Ascending aorta (tissue), 2 donors: ENCODE measurements at places on chromosomes 1 and 21.

DNA sequence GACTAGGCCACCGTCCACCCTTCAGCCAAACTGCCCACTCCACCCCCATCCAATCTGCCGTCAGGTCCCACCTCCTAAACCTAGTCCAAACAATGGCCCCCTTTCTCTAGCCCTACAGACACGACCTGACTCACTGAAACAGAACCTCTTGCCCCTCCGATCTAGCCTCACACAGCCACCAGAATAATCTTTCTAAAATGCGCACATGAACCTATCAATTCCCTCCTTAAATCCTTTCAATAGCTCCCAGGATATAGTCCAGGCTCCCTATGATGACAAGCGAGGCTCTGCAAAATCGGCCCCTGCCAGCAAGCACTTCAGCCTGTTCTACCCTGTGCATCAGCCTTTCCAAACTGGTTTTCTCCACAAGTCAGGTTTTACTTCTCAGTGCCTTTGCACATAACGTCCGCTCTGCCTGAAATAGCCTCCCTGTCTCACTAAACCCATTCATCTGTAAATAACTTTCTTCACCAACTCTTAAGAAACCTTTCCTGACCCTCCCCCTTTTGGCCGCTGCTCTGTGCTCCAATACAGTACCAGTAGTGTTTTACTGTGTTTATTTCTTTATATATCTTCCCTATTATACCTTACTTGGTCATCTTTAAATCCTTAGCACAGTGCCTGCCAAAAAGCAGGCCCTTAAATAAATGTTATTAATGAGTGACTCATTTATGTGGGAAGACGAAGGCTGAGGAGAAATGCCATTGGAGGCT lies 9.0 kb upstream of the CDC20 start:
- no peak for DNase-seq
- peak overlapping the region; percentile 80 for H3K27ac ChIP-seq
- no peaks in the 10 kb centered on the region for H3K36me3 ChIP-seq
- H3K4me1 ChIP-seq, result no peaks in the 10 kb centered on the region

DNA sequence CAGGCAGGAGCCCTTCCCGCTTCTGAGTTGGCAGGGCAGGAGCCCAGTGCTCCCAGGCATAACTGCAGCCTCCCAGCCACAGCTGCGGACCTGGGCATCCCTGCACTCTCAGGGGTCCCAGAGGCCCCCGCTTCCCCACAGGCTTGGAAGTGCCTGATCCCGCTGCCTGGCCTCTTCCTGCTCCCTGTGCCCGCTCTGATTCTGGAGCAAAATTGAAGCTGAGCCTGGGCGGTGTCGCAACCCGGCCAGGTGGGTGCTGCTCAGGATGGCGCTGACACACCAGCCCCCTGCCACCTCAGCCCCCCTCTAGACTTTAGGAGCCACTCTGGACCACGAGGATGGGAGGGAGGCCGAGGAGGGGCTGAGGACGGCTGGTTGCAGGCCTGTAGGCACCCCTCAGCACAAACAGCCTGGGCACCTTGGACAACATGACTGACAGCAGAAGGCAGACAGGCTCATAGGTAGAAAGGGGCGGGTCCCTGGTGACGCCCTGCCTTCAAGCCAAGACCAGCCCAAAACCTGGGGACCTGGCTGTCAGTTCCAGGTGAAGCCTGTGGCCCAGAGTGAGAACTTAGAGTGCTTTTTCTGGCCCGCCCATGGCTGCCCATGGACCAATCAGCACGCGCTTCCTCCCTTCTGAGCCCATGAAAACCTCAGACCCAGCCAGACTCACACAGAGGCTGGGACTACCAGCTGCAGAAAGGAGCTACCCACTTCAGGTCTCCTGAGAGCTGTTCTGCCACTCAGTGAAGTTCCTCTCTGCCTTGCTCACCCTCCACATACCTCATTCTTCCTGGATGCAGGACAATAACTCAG lies 7.2 kb downstream of the HLCS start:
- no peak overlapping the region for H3K27ac ChIP-seq
- peaks cover 30% of the 10 kb centered on the region for H3K36me3 ChIP-seq
- no peak for DNase-seq
- H3K4me1 ChIP-seq, result no peaks in the 10 kb centered on the region
- H3K27me3 ChIP-seq, result no peaks in the 10 kb centered on the region

GRCh38 chr21:29152916-29153315 lies 22.5 kb downstream of the MAP3K7CL start:
- no peak overlapping the region for H3K27ac ChIP-seq
- H3K27me3 ChIP-seq, result no peaks in the 10 kb centered on the region
- peaks cover 7% of the 10 kb centered on the region for H3K4me1 ChIP-seq
- no peak overlapping the region for H3K4me3 ChIP-seq

- H3K27ac ChIP-seq, result no peak overlapping the region
- no peak for DNase-seq
- H3K4me3 ChIP-seq, result no peak overlapping the region
Observed at GRCh38 chr21:29904359-29905282, 35.2 kb downstream of the GRIK1 start.

DNA sequence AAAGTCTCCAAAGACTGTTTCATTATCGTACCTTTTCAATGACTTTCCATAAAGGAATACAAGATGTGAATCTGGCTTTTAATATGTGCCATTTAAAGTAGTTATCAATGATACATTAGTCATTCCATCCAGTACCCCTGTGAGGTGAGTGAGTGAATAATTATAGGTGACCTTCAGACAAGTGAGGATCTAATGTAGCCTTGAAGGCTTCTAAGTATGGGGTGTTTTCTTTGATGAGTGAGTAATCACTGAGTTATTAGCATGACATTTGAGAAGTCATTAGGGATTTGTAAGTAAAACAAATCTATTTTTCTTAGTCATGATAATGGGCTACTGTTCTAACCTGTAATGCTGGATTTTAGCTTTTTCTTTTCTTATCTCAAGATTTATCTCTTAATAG lies 831.4 kb downstream of the ADGRL2 start:
- no peak overlapping the region for H3K27ac ChIP-seq
- no peaks in the 10 kb centered on the region for H3K36me3 ChIP-seq
- no peaks in the 10 kb centered on the region for H3K4me1 ChIP-seq
- H3K27me3 ChIP-seq, result no peaks in the 10 kb centered on the region
- H3K4me3 ChIP-seq, result no peak overlapping the region

- no peak overlapping the region for H3K4me3 ChIP-seq
- peak overlapping the region; percentile 86 for H3K27ac ChIP-seq
- no peaks in the 10 kb centered on the region for H3K27me3 ChIP-seq
- peaks cover 35% of the 10 kb centered on the region for H3K36me3 ChIP-seq
Observed at GRCh38 chr1:10155087-10155712, 55.2 kb upstream of the KIF1B start.

DNA sequence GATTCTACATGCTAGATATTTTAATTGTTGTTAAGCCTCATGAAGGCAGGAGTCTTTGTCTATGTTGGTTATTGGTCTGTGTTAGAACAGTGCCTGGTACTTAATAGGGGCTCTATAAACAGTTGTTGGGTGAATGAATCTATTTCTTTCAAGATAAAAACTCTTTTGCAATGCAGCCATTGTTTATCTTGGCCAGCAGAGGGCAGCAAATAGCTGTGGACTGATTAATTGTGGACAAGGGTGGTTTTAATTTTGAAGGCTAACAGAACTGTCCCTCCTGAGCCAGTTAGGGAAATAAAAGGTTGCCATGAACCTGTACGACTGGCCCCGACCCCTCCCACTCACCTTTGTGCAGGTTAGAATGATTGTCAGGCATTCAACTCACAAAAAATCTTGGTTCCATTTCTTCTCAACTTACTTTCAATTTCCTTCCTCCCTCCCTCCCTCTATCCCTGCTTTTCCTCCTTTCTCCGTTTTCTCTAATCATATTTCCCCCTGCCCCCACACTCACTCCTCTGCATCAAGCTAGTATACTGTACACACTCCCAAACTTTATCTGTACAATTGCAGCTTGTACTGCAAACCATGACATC lies 66.3 kb upstream of the DIRAS3 start:
- H3K27ac ChIP-seq, result no peak overlapping the region
- DNase-seq, result no peak
- H3K27me3 ChIP-seq, result no peaks in the 10 kb centered on the region
- no peaks in the 10 kb centered on the region for H3K36me3 ChIP-seq

DNA sequence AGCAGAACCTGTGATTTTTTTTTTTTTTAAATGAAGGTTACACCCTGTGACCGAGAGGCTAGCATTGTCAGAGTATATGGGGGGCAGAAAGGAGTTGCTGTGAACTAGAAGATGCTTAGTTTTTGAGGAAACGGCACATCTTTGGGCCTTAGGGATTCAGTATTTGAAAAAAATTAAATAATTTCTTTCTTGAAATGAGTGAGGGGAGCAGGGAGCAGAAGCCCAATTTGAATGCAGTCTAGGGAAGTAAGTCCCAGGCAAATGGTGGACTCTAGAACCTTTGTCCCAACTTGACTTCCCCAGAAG lies 42.9 kb downstream of the PEX14 start:
- H3K27ac ChIP-seq, result no peak overlapping the region
- no peak overlapping the region for H3K4me3 ChIP-seq
- H3K27me3 ChIP-seq, result no peaks in the 10 kb centered on the region
- no peak for DNase-seq

DNA sequence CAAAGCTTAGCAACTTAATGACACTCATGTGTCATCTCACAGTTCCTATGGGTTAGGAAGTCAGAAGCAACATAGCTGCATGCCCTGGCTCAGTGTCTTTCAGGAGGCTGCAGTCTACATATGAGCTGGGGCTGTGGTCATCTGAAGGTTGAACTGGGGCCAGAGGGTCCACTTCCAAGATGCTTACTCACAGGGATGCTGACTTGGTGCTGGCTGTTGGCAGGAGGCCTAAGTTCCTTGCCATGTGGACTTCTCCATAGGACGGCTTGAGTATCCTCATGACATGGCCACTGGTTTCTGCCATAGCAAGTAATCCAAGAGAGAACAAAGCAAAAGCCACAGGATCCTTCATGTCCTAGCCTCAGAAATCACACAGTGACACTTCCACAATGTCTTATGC lies 12.1 kb upstream of the FAM43B start:
- DNase-seq, result no peak
- no peak overlapping the region for H3K4me3 ChIP-seq
- H3K27me3 ChIP-seq, result no peaks in the 10 kb centered on the region
- no peak overlapping the region for H3K27ac ChIP-seq
- H3K4me1 ChIP-seq, result no peaks in the 10 kb centered on the region
- no peaks in the 10 kb centered on the region for H3K36me3 ChIP-seq

DNA sequence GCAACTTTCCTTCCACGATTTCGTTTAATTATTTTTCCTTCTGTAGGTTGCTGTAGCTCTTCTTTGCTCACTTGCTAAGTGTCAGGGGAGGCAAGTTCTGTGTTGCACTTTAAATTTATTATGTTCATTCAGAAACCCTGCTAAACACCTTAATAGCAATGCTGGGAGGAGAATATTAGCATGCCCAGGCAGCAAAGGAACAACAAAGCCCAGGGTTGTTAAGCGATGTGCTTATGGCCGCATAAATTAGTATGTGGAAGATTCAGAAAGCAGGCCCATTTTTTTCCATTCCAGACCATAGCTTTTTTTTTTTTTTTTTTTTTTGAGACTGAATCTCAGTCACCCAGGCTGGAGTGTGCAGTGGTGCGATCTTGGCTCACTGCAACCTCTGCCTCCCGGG lies 151.3 kb downstream of the BACH1 start:
- no peak overlapping the region for H3K4me3 ChIP-seq
- no peak overlapping the region for H3K27ac ChIP-seq
- H3K4me1 ChIP-seq, result no peaks in the 10 kb centered on the region
- H3K27me3 ChIP-seq, result no peaks in the 10 kb centered on the region

DNA sequence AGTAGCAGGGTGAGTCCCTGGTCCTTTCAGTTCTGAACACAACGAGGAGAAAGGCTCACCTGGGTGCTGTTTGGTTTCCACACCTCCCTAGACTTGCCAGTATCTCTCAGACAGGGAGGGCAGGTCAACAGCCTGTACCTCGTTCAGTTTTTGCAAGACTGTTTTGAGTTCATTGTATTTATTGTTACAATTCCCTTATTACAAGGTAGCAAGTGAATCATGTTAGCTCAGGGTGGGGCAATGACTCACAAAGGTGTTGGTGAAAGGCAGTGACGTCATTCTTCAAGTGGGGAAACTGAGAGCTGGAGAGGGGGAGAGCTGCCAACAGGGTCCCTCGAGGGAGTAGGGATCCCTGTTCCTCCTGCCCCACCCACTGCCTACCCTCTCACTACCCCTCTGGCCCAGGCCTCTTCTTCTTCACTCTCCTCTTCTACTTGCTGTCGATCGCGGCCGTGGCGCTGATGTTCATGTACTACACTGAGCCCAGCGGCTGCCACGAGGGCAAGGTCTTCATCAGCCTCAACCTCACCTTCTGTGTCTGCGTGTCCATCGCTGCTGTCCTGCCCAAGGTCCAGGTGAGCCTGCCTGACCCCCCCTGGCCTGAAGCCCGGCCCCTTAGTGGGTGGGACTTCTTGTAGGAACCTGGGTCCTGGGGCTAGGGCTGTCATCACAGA lies 13.4 kb downstream of the SERINC2 start:
- H3K4me1 ChIP-seq, result no peaks in the 10 kb centered on the region
- no peak overlapping the region for H3K27ac ChIP-seq
- no peaks in the 10 kb centered on the region for H3K36me3 ChIP-seq
- no peak for DNase-seq
- H3K4me3 ChIP-seq, result no peak overlapping the region

GRCh38 chr1:44406737-44407429 lies 1.8 kb downstream of the RNF220 start:
- no peak overlapping the region for H3K27ac ChIP-seq
- peaks cover 34% of the 10 kb centered on the region for H3K27me3 ChIP-seq
- H3K4me1 ChIP-seq, result peaks cover 6% of the 10 kb centered on the region
- no peaks in the 10 kb centered on the region for H3K36me3 ChIP-seq

DNA sequence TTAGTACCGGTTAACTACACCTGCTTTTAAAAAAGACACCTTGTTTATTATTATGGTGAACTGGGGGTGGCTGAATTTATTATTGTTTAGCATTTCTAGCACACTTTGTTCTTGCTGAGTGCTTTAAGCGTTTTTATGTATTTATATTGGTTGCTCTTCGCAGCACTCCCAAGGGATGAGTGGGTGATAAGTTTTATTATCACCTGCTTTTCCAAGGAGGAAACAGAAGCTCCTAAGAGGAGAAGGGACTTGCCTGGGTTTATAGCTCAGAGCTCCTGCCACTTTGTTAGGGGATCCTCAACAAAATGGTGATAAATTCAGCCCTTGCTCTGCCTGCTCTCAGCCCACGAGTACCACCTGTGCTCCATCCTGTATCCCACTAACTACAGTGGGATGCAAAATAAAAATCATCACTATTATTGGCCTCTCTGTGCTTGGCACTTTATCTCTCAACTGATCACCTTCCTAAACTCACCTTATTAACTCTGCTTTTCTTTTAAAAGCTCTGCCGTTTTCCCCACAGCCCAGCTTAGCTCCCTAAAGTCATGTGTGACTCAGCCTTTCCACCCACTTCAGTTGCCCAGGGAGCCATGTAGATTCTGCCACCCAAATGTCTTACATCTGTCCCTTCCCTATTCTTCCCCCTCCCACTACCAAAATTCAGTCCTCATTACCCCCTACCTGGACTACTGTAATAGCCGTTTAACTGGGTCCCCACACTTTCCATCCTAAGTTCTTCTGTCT lies 44.5 kb downstream of the BCL9 start:
- no peak for DNase-seq
- no peak overlapping the region for H3K27ac ChIP-seq
- no peak overlapping the region for H3K4me3 ChIP-seq
- no peaks in the 10 kb centered on the region for H3K4me1 ChIP-seq
- no peaks in the 10 kb centered on the region for H3K27me3 ChIP-seq

- H3K27ac ChIP-seq, result no peak overlapping the region
- no peaks in the 10 kb centered on the region for H3K27me3 ChIP-seq
- no peaks in the 10 kb centered on the region for H3K36me3 ChIP-seq
- no peak for DNase-seq
- H3K4me3 ChIP-seq, result no peak overlapping the region
Observed at GRCh38 chr1:6911974-6912373, 126.7 kb downstream of the CAMTA1 start.
